ENCODE measurements at places on chromosomes 6 and 20.
A peak's percentile ranks its signal among the peaks of the same experiment; 100 is the strongest.

DNA sequence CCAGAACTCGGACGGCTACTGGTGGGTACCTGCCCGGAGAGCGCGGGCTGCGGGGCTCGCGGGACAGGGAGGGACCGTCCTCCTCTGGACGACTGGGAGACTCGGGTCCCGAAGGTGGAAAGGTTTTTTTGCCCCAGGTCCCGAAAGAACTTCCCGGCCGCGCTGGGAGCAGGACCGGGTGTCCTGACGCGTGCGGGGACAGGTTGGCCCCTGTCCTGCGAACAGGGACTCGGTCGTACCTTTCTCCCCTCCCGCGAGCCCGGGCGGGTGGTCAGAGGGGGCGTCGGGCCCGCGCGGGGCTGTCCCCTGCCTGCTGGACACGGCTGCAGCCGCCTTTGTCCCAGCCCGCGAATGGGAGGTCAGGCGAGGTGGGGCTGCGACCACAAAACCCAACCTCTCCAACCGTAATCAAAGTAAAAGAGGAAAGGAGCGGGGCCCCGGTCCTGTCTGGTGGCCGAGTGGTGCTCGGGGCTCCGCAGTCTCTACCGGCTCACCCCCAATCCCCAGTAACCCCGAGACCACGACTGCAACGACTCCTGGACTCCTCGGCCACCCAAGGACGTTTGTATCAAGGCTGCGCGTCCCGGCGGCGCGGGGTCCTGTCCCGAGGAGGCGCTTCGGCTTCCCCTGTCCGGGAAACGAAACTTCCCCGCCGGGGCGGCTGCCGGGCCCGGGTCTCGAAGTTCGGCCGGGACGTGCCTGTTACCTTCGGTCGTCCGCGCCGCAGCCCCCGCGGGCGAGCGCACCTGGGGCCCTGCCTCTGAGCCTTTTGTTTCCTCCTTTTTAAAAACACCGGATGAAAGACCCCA lies 798 bp downstream of the DSP start:
- peak; percentile 41 for DNase-seq

DNA sequence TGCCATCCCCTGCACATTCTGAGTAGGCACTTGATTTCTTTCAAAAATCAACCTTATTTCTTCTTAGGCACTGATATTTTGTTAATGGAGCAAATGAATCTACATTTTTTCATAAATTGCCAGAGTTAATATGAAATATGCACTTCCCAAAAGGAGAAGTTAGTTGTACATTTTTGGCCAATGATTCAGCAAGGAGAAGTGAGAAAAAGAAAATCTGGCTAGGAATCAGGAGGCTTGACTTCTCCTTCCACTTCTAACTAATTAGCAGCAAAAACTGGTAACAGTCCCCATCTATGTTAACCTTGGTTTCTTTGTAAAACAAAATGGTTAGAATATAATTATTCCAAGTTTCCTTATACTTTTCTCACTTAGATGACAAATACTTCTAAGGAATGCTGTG lies 7.0 kb upstream of the DSE start:
- DNase-seq = no peak

GRCh38 chr20:49338061-49338460 lies 60.2 kb upstream of the ZNFX1 start:
- no peak for DNase-seq

- DNase-seq = no peak
Measured at GRCh38 chr20:47160240-47160639, 196.3 kb downstream of the ZMYND8 start.

Data from HT-29 (cell line).